Activated CD4-positive, alpha-beta T cell treated with anti-CD3 and anti-CD28 coated beads, Interleukin-2, amount 50 U/mL, for 4 hours (primary cell): ENCODE measurements at places on chromosomes 1 and 21.

GRCh38 chr1:203791498-203791897, 3.9 kb upstream of the ZBED6 start:
- DNase-seq: no peak

GRCh38 chr1:1985375-1986050, 18.1 kb downstream of the CFAP74 start:
- no peak for DNase-seq

DNA sequence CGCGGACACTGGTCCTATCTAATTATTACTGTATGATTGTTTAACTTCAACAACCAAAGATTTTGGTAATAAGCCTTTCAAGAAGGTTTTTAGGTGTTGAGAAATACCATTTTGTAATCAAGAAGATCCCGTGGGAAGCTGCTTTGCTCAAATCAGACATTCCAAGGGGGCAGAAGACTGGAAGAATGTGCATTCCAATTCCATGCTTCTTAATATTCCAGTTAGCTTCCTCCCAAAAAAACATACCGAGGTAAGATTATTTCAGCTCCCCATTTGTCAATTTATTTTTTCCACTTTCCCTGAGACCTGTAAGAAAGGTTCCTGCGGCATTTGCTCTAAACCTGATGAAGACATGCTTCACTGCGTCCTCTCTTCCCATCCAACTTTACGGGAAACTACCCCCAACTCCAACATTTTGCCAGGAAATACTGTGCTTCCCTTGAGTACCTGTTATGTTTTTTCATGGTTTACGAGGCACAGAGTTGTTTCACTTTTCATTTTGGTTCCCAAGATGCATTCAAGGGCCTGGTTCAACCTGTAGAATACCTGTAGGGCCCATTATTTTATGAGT, 4.1 kb downstream of the CNN3 start:
- no peak for DNase-seq

DNA sequence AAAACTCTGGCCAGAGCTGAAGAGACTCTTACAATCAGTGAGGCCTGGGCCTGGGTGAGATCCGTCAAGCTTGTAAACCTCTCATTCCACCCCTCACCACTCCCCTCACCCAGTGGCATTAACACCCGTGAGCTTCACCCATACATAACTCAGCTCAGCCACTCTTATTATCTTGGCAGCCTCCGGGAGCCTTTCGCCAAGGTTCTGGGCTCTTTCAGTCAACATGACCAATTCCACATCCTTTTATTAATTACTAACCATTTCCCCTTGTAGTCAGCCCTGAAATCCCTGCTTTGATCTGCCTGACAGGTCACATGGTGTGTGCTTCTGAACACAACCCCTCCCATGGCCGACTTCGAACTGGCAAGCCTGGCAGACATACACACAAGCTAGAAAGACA, 134.8 kb downstream of the SETD4 start:
- no peak for DNase-seq

GRCh38 chr1:204578867-204579664, 62.9 kb downstream of the MDM4 start:
- no peak for DNase-seq

GRCh38 chr21:26850116-26850643, 5.0 kb upstream of the ADAMTS1 start:
- no peak for DNase-seq

DNA sequence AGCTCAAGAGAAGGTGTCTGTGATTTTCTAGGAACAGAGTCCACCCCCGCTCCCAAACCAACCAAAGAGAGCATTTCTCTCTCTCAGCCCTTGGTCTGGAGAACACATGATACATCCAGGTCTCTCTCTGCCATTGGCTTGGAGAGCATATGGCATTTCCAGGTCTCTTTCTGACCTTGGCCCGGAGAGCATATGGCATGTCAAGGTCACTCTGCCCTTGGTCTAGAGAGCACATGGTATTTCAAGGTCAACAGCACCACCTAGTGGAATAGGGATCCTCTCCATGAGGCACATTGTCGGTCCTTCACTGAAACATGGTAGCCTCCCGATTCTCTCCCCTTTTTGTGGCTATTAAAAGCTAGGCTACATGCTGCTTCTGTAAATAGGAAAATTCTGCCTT, 437.7 kb upstream of the OLFM3 start:
- DNase-seq: no peak

DNA sequence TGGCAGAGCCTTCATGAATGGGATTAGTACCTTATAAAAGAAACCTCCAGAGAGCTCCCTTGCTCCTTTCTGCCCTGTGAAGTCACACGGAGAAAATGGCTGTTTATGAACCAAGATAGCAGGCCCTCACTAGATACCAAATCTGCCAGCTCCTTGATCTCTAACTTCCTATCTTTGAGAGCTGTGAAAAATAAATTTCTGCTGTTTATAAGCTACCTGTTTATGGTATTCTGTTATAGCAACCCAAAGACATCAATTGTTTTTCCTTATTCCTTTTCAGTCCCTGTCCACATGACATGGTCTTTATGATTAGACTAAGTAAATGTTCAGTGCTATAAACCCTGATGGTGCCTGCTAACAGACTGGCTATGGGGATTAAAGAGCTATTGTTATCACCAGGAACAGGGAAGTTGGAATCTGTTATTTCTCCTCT, 9.7 kb upstream of the STIL start:
- no peak for DNase-seq

DNA sequence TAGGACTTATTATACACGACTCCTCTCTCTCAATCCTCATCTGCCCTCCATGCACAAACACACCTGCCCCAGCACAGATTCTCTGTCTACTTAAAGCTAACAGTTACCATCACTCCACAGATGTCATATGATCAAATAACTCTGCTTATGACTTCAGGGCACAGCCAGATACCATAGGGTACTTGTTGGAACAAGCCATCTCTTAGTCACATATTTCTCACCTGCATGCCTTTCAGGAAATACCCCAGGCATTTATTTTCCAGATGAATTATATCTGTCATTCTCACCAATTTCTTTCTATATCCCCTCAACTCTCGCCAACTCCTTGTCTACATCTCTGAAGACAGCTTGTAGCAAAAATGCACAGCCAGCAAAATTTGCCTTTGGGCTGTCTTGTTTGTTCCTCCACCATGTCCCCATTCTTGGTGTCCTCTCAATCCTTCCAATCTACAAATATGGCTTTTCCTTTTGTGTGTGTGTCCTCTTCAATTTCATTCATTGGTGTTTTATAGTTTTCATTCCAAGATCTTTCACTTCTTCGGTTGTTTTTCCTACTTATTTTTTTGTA, 353.9 kb upstream of the CAMK1G start:
- no peak for DNase-seq
